ENCODE measurements at places on chromosomes 5 and 9.

DNA sequence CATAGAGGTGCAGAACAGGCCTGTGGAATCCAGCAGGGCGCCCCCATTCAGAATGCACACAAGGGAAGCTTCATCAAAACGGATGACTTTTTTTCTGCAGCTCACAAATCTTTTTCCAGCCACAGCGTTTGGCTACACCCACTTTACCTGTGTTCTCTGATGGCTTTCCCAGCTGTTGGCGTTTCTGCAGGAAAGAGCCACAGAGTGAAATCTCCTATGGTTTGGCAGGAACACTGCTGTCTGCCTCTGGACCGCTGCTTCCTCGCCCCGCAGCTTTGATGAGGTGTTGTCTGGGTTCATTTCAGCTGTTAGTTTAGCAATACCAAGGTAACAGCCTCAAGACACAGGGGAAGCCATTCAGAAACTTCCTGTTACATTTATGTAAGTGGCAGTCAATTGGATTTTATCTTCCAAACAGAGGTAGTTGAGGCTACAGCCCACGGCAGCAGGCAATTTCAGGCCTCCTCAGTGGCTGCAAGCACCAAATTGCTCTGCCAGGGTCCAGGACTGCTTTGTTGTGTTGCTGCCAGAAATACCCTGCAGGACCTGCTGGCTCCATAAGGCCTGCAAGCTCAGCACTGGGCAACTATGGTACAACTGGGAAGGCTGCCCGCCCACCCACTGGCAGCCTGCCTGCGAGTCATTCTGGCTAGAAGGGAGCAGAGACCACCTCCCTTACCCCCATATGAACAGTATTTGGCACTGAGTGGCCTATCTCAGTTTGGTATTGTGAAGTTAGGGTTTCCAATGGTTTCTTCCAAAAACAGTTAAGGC lies 96.7 kb downstream of the MVB12B start:
- DNase-seq: no peak

GRCh38 chr5:173468821-173469251 lies 140.6 kb upstream of the STC2 start:
- no peak for DNase-seq

GRCh38 chr9:114898741-114899140 lies 31.6 kb downstream of the TNFSF8 start:
- peak; percentile 34 for DNase-seq

- DNase-seq: no peak
These were observed 88.8 kb downstream of the DOCK8 start for GRCh38 chr9:303502-303901.

- no peak for DNase-seq
These were observed 100.9 kb upstream of the SEMA6A start for GRCh38 chr5:116675626-116675910.

DNA sequence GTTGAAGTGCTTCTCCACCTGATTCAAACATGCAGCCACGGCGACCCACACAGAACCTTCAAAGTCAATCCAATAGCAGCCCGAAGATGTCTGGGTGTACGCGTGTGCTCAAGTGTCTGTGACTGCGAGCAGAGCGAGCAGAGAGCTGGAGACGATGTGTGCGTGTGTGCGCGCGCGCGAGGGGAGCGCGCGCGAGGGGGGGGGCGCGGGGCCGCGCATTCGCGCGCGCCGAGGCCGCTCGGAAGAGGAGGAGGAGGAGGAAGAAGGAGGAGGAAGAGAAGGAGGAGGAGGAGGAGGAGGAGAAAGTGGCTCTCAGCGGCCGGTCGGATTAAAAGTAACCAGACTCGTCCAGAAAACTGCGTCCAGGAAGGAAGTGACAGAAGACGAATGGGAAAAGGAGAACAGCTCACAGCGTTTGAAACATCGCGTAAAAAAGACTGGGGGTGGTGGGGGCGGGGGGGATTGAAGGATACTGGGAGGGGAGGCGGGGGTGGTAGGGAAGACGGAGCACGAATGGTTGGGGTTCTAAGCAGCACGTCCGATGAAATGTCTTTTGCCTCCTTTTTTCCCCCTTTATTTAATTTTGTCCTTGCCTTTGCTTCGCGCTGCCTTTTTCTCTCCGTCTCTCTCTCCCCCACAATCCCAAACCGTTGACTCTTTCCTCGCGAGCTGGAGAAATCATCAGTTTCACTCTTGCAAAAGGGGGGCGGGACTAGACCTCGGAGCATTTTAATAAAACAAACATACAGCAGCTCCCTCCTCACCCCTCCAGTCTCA lies at the start of gene MEF2C:
TSS of gene MEF2C (minus strand) at position 126 of the 777 bp plus-strand sequence. CDS start 59,396 bp downstream, outside the sequence.
- DNase-seq: no peak

GRCh38 chr5:77893225-77893860 lies 117.2 kb upstream of the TBCA start:
- DNase-seq: no peak

GRCh38 chr5:32436553-32437242 lies 7.8 kb downstream of the ZFR start:
- no peak for DNase-seq

DNA sequence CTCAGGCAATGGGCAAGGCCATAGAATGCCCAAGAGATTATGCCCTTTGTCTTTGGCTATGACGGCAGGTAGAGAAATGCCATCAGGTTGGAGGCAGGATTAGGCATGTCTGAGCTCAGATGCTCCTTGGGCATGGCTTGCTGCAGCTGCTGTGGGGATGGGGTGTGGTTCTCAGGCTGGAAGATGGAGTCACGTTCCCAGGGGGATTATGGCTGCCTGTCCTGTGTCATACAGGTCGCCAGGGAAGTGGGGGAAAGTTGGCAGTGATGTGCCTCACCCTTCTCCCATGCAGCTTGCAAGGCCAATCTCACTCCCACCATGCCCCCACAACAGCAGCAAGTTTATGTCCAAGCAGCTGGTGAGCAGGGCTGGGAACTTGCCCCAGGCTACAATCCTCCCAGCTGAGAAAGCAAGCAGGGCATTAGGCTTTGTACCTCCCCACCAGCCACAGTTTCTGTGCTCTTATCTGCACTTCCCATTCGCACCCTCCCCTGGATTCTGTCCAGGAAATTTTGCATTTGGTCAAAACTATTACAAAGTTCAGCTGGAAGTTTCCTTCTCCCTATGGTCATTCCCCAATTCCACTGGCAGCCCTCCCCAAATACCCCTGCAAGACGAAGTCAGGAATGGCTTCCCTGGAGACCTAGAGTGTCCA lies 1788.0 kb upstream of the NUDT12 start:
- no peak for DNase-seq

DNA sequence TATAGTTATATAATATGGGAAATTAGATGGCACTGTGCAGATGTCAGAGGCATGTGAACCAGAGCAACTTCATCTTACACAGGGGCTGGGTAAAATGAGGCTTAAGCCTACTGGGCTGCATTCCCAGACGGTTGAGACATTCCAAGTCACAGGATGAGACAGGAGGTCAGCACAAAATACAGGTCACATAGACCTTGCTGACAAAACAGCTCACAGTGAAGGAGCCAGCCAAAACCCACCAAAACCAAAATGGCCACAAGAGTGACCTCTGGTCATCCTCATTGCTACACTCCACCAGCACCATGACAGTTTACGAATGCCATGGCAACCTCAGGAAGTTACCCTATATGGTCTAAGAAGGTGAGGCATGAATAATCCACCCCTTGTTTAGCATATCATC lies 479.4 kb downstream of the TLR4 start:
- no peak for DNase-seq

DNA sequence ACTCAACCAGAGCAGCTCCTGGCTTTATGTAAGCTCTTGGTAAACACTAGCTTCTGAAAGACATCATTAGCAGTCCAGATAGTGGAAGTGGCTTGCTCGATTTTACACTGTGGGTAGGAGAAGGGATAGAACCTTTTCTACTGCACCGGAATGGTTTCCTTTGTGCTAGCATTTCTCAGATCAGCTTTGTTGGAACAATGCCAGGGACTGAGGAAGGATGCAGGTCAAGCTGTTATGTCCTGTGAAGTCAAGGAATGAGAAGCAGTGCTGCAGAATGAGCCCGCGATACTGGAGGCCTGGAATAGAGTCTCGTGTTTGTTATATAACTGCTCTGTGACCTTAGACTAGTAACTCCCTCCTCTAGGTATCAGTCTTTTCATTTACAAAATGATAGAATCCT lies 233.6 kb downstream of the GABRB2 start:
- DNase-seq: no peak

DNA sequence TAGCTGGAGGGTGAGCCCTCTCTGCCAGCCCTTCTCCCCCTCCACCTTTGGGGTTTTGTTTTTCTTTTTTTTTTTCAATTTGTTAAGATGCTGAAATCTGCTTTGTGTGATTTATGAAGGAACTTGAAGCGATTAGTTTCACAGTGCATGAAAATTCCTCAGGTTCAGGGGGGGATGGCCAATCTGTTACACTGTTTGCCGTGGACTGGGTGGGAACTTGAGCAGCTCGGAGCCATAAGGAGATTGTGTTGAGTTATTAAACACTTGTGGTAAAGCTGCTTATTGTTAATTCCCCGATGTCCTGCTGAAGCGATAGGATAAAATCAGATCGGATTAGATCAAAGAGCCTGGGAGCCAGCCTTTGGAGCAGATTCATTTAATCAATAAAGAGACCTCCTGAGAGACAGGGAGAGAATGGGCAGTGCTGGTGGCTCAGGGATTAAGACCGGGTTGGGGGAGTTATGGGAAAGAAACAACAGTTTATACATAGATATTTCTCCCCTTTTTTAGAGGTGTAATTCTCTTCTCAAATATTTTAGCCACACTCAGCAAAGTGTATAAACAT lies 105.8 kb upstream of the SPATA31D4 start:
- DNase-seq: no peak

- DNase-seq: no peak
These were observed 279.9 kb downstream of the ENC1 start for GRCh38 chr5:74360535-74361210.

DNA sequence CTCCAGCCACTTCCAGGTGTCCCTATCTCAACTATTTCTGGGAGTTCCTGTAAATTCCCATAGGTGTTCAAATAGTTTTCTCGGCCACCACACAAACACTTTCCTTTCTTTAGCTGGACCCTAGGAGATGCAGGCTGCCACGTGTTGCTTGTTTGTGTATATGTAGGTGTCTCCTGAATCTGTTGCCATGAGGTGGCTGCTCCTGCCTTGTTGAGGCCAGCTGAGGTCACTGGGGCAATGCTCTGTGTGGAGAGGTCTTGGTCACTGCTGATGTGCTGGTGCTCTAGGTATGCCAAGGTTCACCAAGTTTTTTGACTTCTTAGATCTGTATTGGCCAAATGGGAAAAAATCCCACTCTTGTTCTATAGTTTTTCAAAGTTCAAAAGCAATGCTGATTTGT lies 132.5 kb upstream of the CHD1 start:
- DNase-seq: no peak

DNA sequence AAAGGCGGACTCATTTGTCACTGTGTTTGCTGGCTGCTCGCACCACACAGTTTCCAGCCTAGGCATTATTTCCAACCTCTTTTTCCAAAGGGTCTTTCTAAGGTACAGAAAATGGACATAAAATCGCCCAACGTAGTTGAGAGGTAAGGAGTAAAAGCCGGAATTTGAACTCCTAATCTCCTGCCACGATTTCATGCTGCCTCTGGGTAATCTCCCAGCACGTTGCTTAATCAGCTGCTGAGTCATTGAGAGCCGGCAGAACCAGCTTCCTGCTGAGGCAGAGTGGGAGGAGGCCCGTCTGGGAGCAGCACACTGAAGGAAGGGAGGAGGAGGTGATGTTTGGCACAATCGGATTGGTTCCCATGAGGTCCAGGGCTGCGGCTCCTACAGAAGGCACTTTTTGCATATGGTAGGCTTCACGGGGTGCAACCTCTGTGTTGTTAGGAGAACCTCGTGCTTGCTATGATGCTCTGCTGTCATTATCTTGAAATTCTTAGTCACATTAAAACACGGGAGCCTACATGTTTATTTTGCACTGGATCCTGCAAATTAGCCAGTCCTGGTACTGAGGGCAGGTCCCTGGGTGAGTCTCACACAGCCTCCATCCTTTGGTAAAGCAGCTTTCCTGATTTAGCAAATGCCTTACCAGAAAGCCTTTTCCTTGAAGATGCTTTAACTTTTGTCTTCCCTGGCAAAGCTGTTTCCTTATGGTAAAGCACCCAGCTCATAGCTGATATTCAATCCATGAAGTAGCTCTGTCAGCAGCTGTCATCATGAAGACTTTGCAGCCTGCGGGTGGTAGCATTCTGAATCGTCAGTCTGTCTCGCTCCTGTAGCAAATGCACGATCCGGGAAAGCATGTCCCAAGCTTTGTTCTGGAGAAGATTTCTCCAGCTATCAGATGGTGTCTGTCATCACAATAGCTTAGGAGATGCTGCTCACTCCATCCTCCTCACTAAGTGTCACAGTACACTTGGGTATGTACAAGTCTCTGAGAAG lies 191.6 kb upstream of the MSX2 start:
- no peak for DNase-seq

GRCh38 chr9:77879437-77879943 lies 152.1 kb downstream of the GNAQ start:
- no peak for DNase-seq

GRCh38 chr5:132425009-132425937 lies 55.8 kb downstream of the SLC22A5 start:
- DNase-seq: peak; percentile 34

- DNase-seq: no peak
These were observed 6.9 kb upstream of the COL5A1 start for GRCh38 chr9:134634667-134635230.

- peak; percentile 89 for DNase-seq
These were observed at the start of gene SPTAN1 for GRCh38 chr9:128552153-128552743. TSS of gene SPTAN1 (plus strand) at chr9:128552587. CDS start at chr9:128566741, 14,154 bp downstream.

GRCh38 chr9:107999890-108000289 lies 510.3 kb upstream of the KLF4 start:
- no peak for DNase-seq

GRCh38 chr5:89458332-89458656 lies 575.3 kb upstream of the MEF2C start:
- DNase-seq: no peak

GRCh38 chr9:16039218-16039987 lies 486.6 kb downstream of the CCDC171 start:
- DNase-seq: no peak

DNA sequence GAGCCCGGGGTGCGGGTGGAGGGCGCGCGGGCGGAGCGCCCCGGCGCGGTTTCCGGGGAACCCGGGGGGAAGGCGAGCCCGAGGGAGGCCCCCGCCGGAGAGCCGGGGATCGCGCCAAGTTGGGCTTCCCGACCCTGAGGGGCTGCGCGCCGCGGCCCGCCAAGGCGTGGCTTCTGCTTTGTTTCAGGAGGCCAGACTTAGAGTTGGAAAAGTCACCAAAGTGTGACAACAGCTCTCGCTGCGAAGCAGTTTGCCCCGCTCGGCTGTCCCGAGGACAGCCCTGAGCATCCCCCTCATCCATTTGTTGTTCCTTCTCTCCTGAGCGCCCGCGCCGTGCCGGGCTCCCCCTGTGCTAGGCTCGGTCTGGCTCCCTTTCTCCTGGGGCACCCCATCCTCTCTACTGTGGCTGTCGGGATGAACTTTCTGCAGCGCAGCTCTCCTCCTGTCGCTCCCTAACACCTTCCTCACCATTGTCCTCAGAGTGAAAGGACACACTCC lies 410 bp downstream of the GLIPR2 start:
- peak; percentile 31 for DNase-seq

Data from stimulated activated CD4-positive, alpha-beta T cell treated with anti-CD3 and anti-CD28 coated beads, Interleukin-15, amount 100 ng/mL, for 1 hour (primary cell).